ENCODE measurements at places on chromosomes 5 and 9.

DNA sequence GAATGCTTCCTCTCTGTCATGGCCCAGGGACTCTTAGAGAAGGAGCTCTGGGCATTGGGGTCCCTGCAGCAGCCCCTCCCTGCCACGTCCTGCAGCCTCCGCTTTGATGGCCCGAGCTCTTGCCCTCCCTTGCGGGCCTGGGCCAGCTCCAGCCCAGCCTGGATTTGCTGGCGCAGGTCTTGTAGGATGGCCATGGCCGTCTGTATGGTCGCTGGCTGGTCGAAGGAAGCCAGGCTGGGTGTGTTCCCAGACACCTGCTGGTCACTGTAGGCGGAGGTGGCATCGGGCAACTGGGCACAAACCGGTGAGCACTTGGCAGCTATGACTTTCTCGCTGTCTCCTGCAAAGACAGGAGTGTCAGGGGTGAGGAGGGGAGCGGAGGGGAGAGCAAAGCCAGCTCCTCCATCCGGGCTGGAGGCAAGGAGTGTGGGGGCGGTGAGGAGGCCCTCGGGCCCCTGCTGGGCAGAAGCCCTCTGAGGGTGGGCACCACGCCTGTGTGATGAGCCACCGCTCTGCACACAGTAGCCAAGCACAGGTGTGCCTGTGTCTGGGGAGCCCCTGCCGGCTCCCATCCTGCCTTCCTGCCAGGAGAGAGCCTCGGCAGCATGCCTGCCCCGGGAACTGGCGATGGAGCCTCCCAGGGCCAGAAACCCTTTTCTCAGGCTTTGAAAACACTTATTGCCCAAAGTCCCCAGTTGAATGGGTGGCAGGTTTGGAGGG lies 12.4 kb downstream of the CCDC187 start:
- DNase-seq, result no peak

DNA sequence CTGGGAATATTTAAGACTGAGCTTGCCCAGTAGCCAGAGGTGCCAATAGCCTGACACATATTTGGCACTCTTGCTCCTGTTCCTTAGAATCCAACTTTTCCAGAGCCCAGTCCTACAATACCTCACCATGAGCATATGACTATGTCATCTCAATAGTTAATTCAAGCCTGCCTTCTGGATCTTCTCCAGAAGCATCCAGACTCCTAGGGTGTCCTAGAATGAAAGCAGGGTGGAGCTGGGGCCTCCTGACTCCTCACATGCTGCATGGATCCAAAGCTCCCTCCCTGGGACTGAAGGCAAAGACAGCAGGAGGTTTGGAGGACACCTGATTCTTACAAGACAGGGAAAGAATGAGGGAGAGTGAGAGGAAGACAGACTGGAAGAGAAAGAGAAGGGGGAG lies 37.9 kb downstream of the SH3TC2 start:
- DNase-seq, result no peak

DNA sequence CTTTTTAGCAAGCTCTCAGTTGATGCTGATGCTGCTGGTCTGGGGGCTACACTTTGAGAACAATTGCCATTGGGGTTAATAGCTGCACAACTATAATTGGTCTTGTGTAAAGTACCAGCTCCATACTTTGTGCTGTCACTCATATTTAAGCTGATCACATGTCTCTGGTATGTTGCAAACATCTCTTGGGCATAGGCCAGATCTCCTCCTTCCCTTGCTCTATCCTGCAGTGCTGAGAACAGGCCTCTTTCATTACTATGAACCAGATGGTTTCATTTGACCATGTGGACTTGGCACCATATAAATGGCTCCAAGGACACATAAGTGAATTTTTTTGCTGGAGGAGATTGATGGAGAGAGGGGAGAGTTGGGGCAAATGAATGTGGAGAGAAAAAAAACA lies 48.4 kb downstream of the DMRT2 start:
- DNase-seq, result no peak

GRCh38 chr5:111135946-111136345 lies 43.8 kb downstream of the WDR36 start:
- DNase-seq, result no peak

GRCh38 chr9:23783509-23783908 lies 42.5 kb downstream of the ELAVL2 start:
- no peak for DNase-seq

DNA sequence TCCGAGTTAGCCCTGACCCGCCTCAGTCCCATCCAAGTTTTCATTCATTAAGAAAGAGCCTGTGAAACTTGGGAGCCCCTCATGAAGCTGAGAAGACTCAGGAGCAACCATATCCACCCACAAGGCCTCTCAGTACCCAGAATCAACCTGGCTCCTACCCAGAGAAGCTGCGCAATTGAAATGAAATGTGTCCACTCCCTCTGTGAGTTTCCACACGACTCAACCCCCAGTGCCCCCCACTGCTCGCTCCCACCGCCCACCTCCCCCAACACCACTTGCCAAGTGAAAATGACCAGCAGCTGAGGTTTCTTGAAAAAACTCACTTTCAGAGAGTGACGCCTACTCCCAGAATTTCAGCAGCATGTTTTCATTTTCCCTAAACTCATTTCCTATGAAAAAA lies 104.6 kb downstream of the CDK5RAP2 start:
- DNase-seq, result no peak

- DNase-seq, result no peak
Measured at GRCh38 chr5:1943481-1943880, 60.8 kb upstream of the IRX4 start.

DNA sequence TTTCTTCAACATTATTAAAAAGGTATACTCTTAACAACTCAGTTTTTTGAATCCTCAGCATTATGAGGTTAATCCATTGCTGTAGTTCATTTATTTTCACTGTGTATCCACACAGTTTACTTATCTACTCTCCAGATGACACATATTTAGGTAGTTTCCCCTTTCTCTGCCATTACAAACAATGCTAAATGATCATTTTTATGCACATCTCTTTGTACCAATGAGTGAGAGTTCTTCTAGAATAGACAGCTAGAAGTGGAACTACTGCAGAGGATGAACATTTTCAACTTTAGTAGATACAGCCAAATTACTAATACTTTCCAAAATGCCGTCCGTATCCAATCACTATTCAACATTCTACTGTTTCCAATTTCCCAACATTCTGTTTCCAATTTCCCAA lies 11.5 kb downstream of the AFF4 start:
- DNase-seq, result no peak

DNA sequence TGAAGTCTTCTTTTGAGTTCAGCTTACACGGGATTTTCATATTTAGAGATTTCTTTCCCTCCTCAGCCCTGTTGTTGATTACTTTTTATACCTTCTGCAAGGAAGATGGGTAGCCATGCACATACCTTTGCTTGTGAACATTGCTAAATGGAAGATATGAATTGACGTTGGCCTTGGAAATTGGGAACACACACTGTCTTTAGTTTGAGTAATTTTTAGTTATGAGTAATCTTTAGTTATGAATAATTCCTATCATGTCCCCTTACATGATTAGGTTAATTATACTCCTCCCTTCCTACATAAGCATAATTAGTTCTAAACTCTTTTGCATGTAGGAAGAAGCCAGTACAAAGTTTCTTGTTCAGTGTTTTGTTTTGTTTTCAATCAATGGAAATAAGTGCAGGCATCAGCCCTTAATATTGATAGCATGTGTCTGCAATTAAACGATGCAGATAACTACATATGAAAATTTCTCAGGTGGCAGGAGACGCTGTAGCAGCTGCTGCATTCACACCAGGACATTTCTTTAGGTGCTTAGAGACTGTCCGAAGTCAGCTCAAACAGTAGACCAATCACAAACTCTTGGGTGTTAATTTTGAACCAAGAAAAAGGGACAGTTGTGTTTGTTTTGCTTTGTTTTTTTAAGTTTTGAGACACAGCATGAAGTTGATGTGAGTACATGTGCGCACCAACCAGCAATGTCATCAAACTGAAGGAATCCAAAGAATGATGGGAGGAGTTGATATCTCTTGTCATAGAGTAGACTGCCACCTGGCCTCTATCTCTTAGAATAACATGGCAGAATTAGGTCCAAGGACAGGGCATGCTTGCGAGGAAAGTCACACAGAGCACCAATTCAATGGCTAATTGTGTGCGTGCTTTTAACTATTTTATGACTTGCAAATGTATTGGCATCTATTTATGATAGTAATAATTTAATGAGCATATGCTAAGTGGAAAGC lies 51.4 kb downstream of the SMARCA2 start:
- DNase-seq, result no peak

DNA sequence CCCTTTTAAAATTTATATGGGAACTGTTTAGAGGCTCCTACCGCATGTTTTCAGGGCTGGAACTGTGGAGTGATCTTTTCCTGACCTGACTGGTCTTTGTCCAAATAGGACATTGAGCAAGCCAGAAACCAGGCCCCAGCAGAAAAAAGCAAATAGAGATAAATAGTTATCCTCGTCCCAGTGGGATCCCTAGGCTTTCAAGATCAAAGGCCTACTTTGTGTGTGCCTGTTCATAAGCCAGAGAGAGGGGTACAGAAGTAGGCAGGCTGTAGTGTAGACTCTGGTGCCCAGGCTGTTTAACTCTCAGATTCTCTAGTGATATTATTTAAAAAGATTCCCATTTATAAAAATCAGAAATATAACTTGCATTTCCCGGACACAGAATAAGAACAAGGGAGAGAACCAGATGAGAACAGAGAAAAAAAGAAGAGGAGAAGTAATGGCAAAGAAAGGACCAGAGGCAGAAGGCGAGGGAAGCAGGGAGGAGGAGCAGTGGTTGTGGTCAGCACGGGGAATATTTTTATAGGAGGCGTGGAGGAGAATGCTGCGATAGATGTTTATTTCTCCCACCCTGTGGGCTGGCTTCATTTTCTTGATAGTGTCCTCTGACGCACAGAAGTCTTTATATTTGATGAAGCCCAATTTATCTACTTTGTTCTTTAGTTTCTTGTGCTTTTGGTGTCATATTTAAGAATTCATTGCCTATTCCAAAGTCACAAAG lies 101.2 kb downstream of the AOPEP start:
- no peak for DNase-seq

GRCh38 chr5:107808671-107809137 lies 138.0 kb upstream of the EFNA5 start:
- no peak for DNase-seq

DNA sequence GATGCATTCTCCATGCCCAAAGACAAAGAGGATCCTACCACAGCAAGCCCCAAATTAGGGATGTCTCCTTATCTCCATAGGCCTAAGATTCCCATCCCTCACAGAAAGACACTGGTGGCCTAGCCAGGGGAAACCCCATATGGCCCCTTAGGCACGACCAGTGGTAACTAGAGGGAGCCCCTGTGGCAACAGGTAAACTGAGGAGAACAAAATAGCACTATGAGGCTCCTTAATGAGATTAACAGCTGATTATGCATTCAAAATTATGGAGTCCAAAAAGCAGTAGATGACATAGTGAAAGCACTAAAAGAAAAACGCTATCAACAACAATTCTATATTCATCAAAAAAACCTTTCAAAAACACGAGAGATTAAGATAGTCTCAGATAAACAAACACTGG lies 234.0 kb downstream of the DIRAS2 start:
- no peak for DNase-seq

DNA sequence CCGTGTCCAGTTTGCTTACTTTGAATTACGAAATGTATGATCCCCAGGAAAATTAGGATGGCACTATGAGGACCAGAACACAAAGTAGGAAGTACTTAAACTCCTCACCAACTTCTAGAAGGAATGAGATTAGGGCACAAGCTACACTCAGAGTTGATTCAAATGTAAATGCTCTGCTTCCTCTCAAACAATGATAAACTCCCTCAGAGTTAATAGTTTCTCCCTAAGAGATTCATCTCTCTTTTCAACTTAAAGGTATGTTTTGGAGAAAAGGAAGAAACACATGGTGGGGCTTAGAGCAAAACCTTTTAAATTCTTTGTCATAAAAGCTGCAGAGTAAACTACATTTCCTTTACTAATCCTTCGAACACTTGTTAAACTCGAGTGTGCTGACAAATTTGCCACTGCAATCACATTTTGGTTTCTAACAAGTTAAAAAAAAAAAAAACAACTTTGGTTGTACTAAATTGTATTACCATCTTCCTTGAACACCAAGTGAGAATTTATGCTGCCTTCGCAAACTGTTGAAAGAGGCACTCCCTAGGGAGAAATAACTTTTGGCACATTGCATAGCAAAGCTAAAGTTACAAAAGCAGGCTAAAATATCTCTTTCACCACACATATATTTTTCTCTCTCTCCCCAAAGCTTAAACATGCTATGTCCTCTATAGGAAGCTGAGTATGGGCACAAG lies 66.6 kb downstream of the DENND1A start:
- DNase-seq, result no peak

DNA sequence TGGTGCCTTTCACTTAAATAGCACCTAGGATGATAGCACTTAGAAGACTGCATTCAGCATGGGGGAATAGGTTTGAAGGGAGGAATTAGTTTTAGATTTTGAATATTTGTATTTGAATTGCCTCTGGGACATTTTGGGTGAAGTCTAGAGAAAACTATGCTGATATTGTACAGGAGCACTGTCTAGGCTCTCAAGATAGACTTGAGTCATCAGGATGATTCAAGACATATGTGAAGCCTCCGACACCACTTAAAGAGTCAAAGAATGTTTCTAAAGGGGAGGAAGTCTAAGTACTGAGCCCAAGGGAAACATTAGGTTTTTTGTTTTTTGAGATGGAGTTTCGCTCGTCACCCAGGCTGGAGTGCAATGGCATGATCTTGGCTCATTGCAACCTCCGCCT lies 63.9 kb upstream of the CCDC180 start:
- DNase-seq, result no peak

GRCh38 chr5:147743678-147744374 lies 38.7 kb downstream of the JAKMIP2 start:
- no peak for DNase-seq

DNA sequence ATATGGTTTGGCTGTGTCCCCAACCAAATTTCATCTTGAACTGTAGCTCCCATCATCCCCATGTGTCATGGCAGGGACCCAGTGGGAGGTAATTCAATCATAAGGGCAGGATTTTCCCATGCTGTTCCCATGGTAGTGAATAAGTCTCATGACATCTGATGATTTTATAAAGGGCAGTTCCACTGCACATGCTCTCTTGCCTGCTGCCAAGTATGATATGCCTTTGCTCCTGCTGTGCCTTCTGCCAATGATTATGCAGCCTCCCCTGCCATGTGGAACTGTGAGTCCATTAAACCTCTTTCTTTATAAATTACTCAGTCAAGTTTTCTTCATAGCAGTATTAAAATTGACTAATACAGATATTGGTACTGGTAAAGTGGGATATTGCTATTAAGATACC lies 42.4 kb downstream of the MARCHF11 start:
- DNase-seq, result no peak

- DNase-seq, result no peak
Measured at GRCh38 chr5:61784341-61784740, 452.3 kb downstream of the ZSWIM6 start.

- DNase-seq, result no peak
Measured at GRCh38 chr9:39588500-39589137, 233.2 kb downstream of the SPATA31A1 start.

DNA sequence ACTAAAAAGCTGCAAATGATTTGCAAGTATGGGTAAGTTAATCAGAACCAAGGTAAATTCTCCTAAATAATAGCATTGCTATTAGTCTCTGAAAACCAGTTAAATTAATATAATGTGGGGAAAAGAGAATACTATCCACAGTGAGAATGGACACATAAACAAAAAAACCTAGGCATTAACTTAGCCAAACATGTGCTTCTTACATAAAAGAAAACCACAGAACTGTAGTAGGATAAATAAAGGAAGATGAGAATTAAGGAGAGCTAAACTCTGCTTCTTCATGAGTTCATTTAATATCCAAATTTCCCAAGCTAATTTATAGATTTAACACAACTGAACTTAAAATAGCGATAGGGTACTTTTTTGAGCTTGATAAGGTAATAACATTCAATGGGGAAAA lies 31.8 kb downstream of the ABCA1 start:
- no peak for DNase-seq

- DNase-seq, result no peak
Measured at GRCh38 chr5:170527991-170528390, 24.2 kb downstream of the KCNIP1 start.

Data from cortex of kidney (tissue), 1 donor.